ENCODE measurements at places on chromosomes 2 and 18. TPM values are rescaled to one million over a fixed set of nuclear protein-coding genes. Genes with fewer than 3 reads are reported as not detected.

The INPP5D gene
- total RNA-seq = 0.83 TPM

The DUSP19 gene
- 3.4 TPM for total RNA-seq

The SGPP2 gene
- total RNA-seq = not detected

The CCDC68 gene
- total RNA-seq = 2.2 TPM

The OTOS gene
- not detected for total RNA-seq

The KCNK3 gene
- total RNA-seq = 1.1 TPM

The IL18RAP gene
- total RNA-seq = not detected

The NR4A2 gene
- total RNA-seq = not detected

The TEKT4 gene
- not detected for total RNA-seq

The PSMA8 gene
- not detected for total RNA-seq

The SIGLEC15 gene
- 1.4 TPM for total RNA-seq

The ZBTB7C gene
- total RNA-seq = not detected

The EMILIN1 gene
- 319 TPM for total RNA-seq

The RAD51AP2 gene
- under 0.01 TPM for total RNA-seq

The KCNJ3 gene
- total RNA-seq = not detected

The SGO2 gene
- total RNA-seq = 2.6 TPM

The COLEC11 gene
- total RNA-seq = 1.1 TPM

The RIT2 gene
- total RNA-seq = not detected

The RAB6D gene
- total RNA-seq = not detected

The BOLL gene
- not detected for total RNA-seq

The PRSS56 gene
- total RNA-seq = not detected

The SCYGR6 gene
- total RNA-seq = not detected

The LOXHD1 gene
- not detected for total RNA-seq

The PCARE gene
- total RNA-seq = not detected

The MROH2A gene
- total RNA-seq = 0.15 TPM

The PARD3B gene
- total RNA-seq = 19.1 TPM

The FZD7 gene
- 8.0 TPM for total RNA-seq

The PDCD1 gene
- total RNA-seq = not detected

The UGT1A8 gene
- total RNA-seq = 0.08 TPM

The CPLX4 gene
- total RNA-seq = not detected

The DIPK1C gene
- not detected for total RNA-seq

The LOXL3 gene
- 62.8 TPM for total RNA-seq

The NETO1 gene
- not detected for total RNA-seq

The LYPD6 gene
- not detected for total RNA-seq

The HOXD11 gene
- total RNA-seq = not detected

The AMER3 gene
- total RNA-seq = not detected

The MBD5 gene
- total RNA-seq = 10.8 TPM

The NDUFB3 gene
- total RNA-seq = 129 TPM

The ITGB1BP1 gene
- total RNA-seq = 39.1 TPM

The TRIB2 gene
- 35.1 TPM for total RNA-seq

The SNORC gene
- 0.83 TPM for total RNA-seq

The ASXL3 gene
- total RNA-seq = 1.8 TPM

The VAMP5 gene
- total RNA-seq = 97.5 TPM

The CNGA3 gene
- total RNA-seq = under 0.01 TPM

The ANO7 gene
- total RNA-seq = 0.12 TPM

The ST8SIA3 gene
- not detected for total RNA-seq

The CROCC2 gene
- 0.12 TPM for total RNA-seq

The CLEC4F gene
- total RNA-seq = not detected

The TCF7L1 gene
- 2.0 TPM for total RNA-seq

The PLCD4 gene
- total RNA-seq = 4.0 TPM

The CPS1 gene
- 28.2 TPM for total RNA-seq

The LRP1B gene
- total RNA-seq = 0.12 TPM

The PAX8 gene
- not detected for total RNA-seq

The HK2 gene
- total RNA-seq = 30.7 TPM

The PDE1A gene
- total RNA-seq = 26.8 TPM
